Kidney (tissue), 22 donors: ENCODE measurements at places on chromosomes 1 and 21. TPM values are rescaled to one million over a fixed set of nuclear protein-coding genes. Genes with fewer than 3 reads are reported as not detected.

DNA sequence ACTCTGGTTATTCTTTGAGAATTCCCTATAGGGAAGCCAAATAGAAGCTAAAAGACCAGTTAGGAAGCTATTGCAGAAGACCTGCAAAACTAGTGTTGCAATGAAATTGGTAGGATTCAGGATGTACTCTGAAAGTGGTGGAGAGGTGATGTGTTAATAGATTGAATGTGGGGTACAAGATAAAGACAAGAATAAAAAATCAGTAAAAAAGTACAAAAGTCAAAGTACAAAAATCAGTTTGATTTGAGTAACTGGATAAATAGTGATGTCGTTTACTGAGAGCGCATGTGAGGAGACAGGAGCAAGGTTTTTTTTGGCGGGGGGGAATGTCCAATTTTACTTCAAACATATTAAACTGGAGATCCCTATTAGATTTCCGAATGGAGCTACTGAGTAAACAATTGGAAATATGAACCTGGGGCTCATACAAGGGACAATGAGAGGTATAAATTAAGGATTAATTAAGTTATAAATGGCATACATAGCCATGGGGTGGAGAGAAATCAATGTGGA, 2.5 kb upstream of the DCAF8 start:
- no peaks in the 10 kb centered on the region for H3K36me3 ChIP-seq
- peaks cover 4% of the 10 kb centered on the region for H3K4me1 ChIP-seq
- no peak for DNase-seq

- DNase-seq, result no peak
- no peak overlapping the region for H3K4me3 ChIP-seq
- H3K4me1 ChIP-seq, result peaks cover 2% of the 10 kb centered on the region
- no peak overlapping the region for H3K27ac ChIP-seq
- no peaks in the 10 kb centered on the region for H3K27me3 ChIP-seq
Observed at GRCh38 chr1:55812281-55812680, 597.1 kb upstream of the USP24 start.

- no peak for DNase-seq
- no peak overlapping the region for H3K4me3 ChIP-seq
- no peaks in the 10 kb centered on the region for H3K36me3 ChIP-seq
- H3K27ac ChIP-seq, result no peak overlapping the region
- peaks cover 2% of the 10 kb centered on the region for H3K4me1 ChIP-seq
Observed at GRCh38 chr1:181458419-181458818, 24.9 kb upstream of the CACNA1E start.

DNA sequence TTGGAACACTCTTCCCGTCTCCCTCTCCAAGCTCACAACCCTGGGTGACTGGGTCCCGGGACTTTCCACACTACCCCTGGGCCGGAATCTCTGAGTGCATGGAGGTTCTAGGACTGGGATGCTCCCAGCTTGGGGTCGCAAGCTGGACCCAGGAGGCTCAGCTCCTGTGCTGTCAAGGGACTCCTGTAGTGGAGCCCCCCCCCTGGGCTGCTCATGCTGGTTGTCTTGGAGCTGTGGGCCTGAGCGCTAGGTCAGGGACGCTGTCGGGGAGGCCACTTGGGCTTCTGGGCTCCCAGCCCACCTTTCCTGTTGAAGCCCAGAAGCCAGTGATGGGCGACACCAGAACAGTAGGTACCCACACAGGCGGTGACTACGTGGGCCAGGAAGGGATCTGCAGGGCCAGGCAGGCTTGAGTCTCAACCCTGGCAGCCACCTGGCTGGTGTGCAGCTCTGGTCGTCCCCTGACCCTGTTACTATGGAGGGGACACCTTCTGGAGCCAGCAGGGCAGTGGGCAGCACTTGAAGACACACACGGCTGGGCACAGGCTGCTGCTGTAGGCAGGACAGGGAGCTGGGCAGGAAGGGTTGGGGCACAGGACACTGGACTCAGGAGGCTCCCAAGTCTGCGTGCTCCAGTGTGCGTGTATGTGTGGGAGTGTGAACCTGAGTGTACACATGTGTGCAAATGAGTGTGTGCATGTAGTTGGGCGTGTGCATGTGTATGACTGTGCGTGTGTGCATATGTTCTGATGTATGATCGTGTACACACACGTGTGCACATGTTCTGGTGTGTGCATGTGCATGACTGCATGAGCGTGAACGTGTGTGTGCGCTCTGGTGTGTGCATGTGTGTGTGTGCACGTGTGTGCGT, 3.0 kb downstream of the MMEL1 start:
- H3K27me3 ChIP-seq, result peaks cover 13% of the 10 kb centered on the region
- no peak overlapping the region for H3K4me3 ChIP-seq
- H3K36me3 ChIP-seq, result no peaks in the 10 kb centered on the region
- H3K27ac ChIP-seq, result no peak overlapping the region
- DNase-seq, result no peak

- H3K4me1 ChIP-seq, result peaks cover 7% of the 10 kb centered on the region
- DNase-seq, result peak; percentile 68
- peaks cover 54% of the 10 kb centered on the region for H3K27me3 ChIP-seq
- H3K36me3 ChIP-seq, result no peaks in the 10 kb centered on the region
- peak overlapping the region; percentile 44 for H3K4me3 ChIP-seq
Observed at GRCh38 chr1:218164930-218165700, 120.0 kb upstream of the RRP15 start.

DNA sequence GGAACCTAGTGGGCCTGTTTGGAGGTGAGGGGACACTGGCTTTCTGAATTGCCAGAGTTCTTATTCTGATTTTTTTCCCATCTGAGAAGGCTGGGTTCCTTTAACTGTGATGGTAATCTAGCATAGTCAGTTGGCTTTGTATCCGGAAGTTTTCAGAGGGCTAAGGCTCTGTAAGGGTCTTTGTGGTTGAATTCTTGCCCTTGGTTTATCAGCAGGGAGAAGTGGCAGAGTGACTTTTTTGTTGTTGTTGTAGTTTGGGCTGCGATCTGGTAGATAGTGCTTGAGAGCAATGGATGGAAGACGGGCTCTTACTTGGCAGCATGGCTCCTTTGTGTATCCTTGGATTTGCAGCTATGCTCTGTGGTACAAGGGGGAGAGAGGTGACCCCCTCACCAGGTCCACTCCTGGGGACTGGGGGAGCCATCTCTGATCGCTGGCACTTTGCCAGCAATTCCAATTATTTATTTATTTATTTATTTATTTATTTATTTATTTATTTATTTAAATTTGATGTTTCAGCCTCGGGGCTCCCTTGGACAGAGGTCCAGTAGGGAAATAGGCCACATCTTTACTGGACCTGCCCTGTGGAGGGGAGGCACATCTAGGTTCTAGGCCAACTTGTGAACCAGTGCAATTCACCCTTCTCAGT, 18.5 kb downstream of the TCP10L start:
- peaks cover 5% of the 10 kb centered on the region for H3K4me1 ChIP-seq
- H3K27me3 ChIP-seq, result no peaks in the 10 kb centered on the region
- H3K27ac ChIP-seq, result no peak overlapping the region
- DNase-seq, result no peak
- no peak overlapping the region for H3K4me3 ChIP-seq
- H3K36me3 ChIP-seq, result no peaks in the 10 kb centered on the region

DNA sequence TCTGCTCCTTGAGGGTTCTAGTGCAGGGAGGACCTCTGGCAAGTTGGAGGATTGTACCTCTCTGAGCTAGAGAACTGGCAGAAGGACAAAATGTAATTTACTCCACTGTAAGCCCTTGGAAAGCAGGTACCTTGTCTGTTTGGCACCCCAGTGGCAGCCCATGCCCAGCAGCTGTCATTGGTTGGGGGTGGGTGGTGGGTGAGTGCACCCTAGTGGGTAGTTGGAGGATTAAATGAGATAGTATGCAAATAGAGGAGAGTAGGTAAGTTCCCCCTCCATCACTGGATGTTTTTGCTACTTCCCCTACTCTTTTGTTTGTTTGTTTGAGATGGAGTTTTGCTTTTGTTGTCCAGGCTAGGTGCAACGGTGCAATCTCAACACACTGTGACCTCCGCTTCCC, 69.8 kb downstream of the RYR2 start:
- no peak for DNase-seq
- H3K4me1 ChIP-seq, result no peaks in the 10 kb centered on the region
- H3K4me3 ChIP-seq, result no peak overlapping the region
- H3K27me3 ChIP-seq, result no peaks in the 10 kb centered on the region
- no peaks in the 10 kb centered on the region for H3K36me3 ChIP-seq
- H3K27ac ChIP-seq, result no peak overlapping the region

DNA sequence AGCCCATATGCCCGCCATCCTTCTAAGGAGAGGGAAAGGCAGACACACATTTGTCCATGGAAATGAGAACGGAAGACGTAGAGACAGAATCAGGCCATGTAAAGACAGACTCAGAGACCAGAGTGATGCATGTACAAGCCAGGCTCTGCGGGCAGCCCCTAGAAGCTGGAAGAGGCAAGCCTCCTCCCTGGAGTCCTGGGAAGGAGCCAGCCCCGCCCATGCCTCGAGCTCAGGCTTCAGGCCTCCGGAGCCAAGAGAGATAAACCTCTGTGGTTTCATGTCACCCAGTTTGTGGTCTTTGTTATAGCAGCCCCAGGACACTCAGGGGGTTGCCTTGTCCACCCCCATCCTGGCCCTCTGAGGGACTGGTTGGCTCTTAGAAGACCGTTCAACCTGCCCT, 11.6 kb downstream of the PDE9A start:
- no peak overlapping the region for H3K27ac ChIP-seq
- no peak for DNase-seq
- H3K4me1 ChIP-seq, result no peaks in the 10 kb centered on the region
- no peak overlapping the region for H3K4me3 ChIP-seq
- H3K27me3 ChIP-seq, result no peaks in the 10 kb centered on the region

GRCh38 chr1:14442669-14443068, 155.8 kb upstream of the KAZN start:
- no peak for DNase-seq
- no peaks in the 10 kb centered on the region for H3K4me1 ChIP-seq
- H3K27ac ChIP-seq, result no peak overlapping the region
- no peaks in the 10 kb centered on the region for H3K36me3 ChIP-seq
- no peak overlapping the region for H3K4me3 ChIP-seq

GRCh38 chr1:27342778-27343638, 1.2 kb downstream of the SYTL1 start:
- DNase-seq, result peak; percentile 60
- no peaks in the 10 kb centered on the region for H3K27me3 ChIP-seq
- no peak overlapping the region for H3K4me3 ChIP-seq
- H3K4me1 ChIP-seq, result no peaks in the 10 kb centered on the region
- no peaks in the 10 kb centered on the region for H3K36me3 ChIP-seq
- no peak overlapping the region for H3K27ac ChIP-seq

GRCh38 chr1:22761101-22761500, 50.5 kb downstream of the EPHB2 start:
- no peak overlapping the region for H3K27ac ChIP-seq
- no peak overlapping the region for H3K4me3 ChIP-seq

DNA sequence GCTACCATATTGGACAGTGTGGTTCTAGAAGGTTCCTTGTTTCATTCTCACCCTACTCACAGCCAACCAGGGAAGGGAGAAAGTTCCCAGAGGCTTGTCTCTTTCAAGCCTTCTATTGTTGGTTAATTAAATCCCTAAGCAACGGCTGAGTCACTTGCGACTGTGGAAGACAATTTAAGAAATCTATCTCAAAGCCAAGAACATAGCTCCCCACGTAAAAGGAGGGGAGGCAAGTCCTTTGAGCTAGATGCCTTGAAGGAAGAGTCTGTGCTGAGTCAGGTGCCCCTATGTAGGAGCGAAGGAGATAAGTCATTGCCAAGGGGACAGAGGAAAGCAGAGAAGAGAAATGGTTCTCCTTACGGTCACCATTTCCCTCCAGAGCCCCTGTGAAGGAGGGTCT, 79.4 kb upstream of the PPP2R5A start:
- no peak overlapping the region for H3K27ac ChIP-seq
- H3K36me3 ChIP-seq, result no peaks in the 10 kb centered on the region
- DNase-seq, result no peak
- no peaks in the 10 kb centered on the region for H3K4me1 ChIP-seq

- DNase-seq, result no peak
- no peaks in the 10 kb centered on the region for H3K27me3 ChIP-seq
- H3K4me1 ChIP-seq, result no peaks in the 10 kb centered on the region
- H3K36me3 ChIP-seq, result no peaks in the 10 kb centered on the region
- peak overlapping the region; percentile 18 for H3K27ac ChIP-seq
Observed at GRCh38 chr1:226688808-226689207, 50.3 kb downstream of the ITPKB start.

GRCh38 chr1:29767769-29768425, 531.6 kb downstream of the PTPRU start:
- no peak for DNase-seq
- H3K27ac ChIP-seq, result no peak overlapping the region
- H3K4me1 ChIP-seq, result no peaks in the 10 kb centered on the region
- no peaks in the 10 kb centered on the region for H3K27me3 ChIP-seq
- H3K4me3 ChIP-seq, result no peak overlapping the region

DNA sequence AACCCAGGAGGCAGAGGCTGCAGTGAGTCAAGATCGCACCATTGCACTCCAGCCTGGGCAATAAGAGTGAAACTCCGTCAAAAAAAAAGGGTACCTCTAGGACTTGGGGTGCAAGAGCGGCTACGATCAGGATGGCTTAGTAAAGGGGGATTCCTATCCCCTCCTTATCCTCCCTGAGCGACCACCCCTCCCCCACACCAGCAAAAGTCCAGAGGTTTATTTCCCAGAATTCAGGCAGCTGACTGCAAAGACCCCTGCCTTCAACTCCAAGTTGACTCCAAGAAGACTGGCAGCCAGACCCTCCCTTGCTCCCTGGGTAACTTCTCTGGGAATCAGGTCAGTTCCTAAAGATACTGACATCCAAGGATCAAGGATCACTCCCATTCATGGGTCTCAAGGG, 12.4 kb upstream of the PRDM16 start:
- H3K4me1 ChIP-seq, result no peaks in the 10 kb centered on the region
- no peak for DNase-seq
- peaks cover 4% of the 10 kb centered on the region for H3K27me3 ChIP-seq
- H3K27ac ChIP-seq, result no peak overlapping the region
- no peaks in the 10 kb centered on the region for H3K36me3 ChIP-seq
- H3K4me3 ChIP-seq, result no peak overlapping the region

GRCh38 chr1:22287273-22287672, 144.4 kb upstream of the WNT4 start:
- no peaks in the 10 kb centered on the region for H3K36me3 ChIP-seq
- no peaks in the 10 kb centered on the region for H3K4me1 ChIP-seq
- H3K27me3 ChIP-seq, result no peaks in the 10 kb centered on the region
- no peak overlapping the region for H3K27ac ChIP-seq

GRCh38 chr1:56578963-56579875, at the start of gene PLPP3:
Gene PLPP3 (minus strand): TSS chr1:56579563. CDS start chr1:56579016, 547 bp downstream.
- DNase-seq, result peak; percentile 92
- H3K27me3 ChIP-seq, result no peaks in the 10 kb centered on the region
- no peaks in the 10 kb centered on the region for H3K36me3 ChIP-seq
- peaks cover 11% of the 10 kb centered on the region for H3K4me1 ChIP-seq
- peak within 1 kb of the TSS; percentile 97 for H3K4me3 ChIP-seq

PPIAL4G gene
- total RNA-seq, result 0.35 TPM

CFAP107 gene
- not detected for total RNA-seq

CFAP141 gene
- not detected for total RNA-seq

TRIM45 gene
- total RNA-seq, result 4.8 TPM

TMEM269 gene
- 0.22 TPM for total RNA-seq

LRRC38 gene
- total RNA-seq, result not detected

NID1 gene
- total RNA-seq, result 70.1 TPM

RXFP4 gene
- not detected for total RNA-seq

CDK18 gene
- total RNA-seq, result 25.7 TPM
